DMS79 (cell line): ENCODE measurements at places on chromosomes 4 and X.

GRCh38 chrX:138719396-138719795 is 7.9 kb upstream of the FGF13 start:
- DNase-seq = no peak

DNA sequence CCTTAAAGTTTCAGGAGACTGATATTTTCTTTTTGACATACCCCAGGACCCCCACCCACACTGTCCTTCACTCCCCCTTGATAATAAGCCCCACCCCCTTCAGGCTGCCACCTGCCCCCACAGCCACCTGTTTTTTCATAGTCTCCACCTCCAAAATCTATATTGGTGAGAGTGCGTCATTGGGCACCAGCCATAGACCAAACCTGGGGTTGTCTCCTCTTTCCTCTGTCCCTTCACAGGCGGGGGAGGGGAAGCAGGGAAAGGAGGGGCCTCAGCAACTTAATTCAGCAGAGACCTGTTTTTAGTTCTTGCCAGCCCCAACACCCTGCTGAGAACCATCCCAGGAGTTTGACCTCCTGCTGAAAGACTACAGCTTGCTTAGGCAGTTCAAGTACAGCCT is 1.1 kb downstream of the ARHGAP36 start:
- DNase-seq = no peak

DNA sequence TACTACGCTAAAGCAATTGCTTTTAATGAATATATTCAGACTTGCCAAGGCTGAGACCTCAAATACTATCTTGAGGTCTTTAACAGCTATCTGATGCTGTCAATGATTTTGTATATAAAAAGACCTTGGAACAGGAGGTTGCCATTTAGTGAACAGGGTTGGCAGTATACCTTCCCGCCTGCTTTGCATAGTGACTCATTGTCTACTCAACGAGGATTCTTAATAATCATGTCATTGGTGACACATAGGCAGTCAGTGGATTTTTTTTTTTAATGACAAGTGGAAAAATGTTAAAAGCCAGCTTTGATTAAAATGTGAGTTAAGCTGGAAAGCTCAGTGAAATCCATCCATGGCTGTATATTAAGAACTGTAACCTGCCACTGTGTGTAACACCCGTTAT is 164.0 kb downstream of the ASMT start:
- DNase-seq = no peak

DNA sequence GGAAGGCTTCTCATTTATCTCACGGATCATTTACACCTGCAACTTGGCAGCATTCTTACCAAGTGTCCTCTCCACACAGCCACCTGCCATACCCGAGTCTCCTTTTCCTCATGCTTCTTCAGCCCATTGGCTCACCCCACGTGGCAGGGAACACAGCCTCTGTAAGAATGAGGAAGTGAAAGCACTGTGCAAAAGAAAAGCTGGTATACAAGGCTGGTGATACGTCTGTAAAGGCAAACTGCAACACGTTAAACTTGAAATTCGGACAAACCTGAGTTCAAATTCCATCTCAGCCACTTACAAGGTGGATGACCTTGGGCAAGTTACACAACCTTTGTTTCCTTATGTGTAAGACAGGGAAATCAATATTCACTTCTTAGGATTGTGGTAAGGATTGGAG is 164.0 kb upstream of the RASGEF1B start:
- peak; percentile 91 for DNase-seq

- no peak for DNase-seq
These were observed 45.5 kb upstream of the PBDC1 start for GRCh38 chrX:76127341-76127740.

GRCh38 chrX:68808686-68809357 is 20.0 kb upstream of the EFNB1 start:
- DNase-seq = no peak

DNA sequence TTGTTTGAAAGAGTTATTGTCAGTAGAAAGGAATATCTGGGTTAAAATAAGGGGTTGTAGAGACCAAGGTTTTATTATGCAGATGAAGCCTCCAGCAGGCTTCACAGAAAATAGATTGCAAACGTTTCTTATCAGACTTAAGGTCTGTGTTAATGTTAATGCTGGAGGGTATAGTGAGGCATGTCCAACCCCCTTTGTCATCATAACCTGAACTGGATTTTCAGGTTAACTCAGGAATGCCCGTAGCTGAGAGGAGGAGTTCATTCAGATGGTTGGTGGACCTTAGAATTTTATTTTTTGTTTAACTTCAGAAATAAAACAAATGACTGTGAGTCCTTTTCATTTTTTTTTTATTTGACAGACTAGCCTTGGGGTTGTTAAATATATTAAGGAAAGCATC is 354.1 kb downstream of the GPM6A start:
- no peak for DNase-seq
